ENCODE measurements at places on chromosomes 4 and X.

GRCh38 chr4:164943192-164943591 is 34.3 kb downstream of the TRIM61 start:
- no peak for DNase-seq

- no peak for DNase-seq
Measured at GRCh38 chr4:53711926-53712325, 120.6 kb upstream of the LNX1 start.

- no peak for DNase-seq
Measured at GRCh38 chrX:137747244-137748043, 181.5 kb downstream of the ZIC3 start.

- DNase-seq: no peak
Measured at GRCh38 chr4:130125467-130125866, 1029.5 kb downstream of the C4orf33 start.

GRCh38 chr4:108725457-108725856 is 37.4 kb downstream of the ETNPPL start:
- no peak for DNase-seq

- DNase-seq: no peak
Measured at GRCh38 chrX:65783746-65784145, 116.3 kb downstream of the MSN start.

DNA sequence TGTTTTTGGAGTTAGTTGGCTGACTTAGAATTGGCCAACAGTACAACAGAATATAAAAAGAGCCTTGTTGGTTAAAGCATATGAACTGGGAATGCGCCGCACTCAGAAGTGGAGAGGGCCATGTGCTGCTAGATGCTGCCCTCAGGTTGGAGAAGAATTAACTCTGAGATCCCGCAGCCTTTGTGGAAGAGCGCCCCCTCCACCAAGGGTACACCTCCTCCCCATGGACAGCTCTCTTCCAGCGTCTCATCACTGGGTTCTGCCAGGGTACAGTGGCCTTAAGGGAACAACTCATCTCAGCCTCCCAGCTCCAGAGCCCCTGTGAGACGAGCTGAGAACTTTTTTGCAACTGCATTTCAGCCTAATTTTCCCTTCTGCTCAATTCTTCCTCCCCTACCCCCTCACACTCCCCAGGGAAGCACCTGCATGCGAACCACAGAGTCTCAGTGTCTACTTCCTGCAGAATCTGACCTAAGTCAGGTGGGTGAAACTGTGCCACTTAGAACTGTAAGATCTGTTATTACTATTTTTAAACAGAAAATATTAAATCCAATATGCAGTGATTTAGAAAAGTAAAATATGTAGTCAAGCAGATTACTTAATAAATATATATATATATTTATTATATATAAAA is 380.6 kb downstream of the RAB28 start:
- no peak for DNase-seq

- DNase-seq: peak; percentile 79
Measured at GRCh38 chr4:128811571-128812441, 2.3 kb downstream of the JADE1 start.

DNA sequence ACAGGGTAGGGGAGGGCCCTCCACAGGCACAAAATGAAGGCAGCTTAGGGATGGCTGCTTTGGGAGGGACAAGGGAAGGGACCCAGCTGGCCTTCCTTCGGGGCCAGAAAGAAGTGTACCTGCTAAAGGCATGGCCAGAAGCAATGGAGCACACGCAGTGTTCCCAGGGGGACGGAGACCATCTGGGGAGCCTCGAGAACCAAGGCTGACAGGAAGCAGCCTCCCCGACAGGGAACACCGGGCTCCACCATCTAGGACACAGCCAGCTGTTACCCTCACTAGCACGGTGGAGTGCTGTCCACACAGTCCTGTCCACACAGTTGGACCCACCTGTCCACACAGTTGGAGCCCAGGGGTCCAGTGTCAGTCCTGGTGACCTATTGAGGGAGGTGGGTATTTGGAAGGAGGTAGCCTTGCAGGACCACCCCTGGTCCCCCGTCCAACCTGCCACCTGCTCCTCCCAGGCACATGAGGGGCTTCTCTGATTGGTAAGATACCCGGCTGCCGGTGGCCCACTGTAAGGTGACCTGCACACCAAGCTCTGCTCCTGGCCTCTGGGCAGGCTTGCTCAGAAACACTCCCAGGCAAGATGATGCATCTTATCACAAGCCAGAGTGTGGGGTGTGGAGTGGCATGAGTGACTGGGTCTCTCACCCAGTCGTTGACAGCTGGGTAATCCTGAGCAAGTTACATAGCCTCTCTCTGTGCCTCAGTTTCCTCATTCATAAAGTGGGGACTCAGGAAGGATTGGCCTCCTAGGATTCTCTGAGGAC is 20.5 kb upstream of the AFAP1 start:
- DNase-seq: no peak

DNA sequence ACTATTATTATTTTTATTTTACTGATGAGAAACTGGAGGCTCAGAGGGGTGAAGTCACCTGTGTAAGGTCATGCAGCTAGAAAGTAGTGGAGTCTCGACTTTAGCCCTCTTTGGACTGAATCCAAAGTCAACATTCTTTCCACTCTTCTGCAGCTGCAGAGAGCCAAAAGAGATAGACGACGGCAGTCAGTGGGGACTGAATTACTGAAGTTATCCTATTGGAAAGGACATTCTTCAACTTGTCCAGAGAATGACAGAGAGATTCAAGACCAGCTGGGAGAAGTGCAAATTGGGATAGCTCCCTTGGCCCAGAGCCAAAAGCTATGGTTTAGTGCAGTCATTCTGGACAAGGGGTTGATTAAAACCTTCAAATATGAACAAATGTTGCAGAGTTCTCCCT is 42.5 kb downstream of the VGLL1 start:
- no peak for DNase-seq

GRCh38 chr4:80710748-80711451 is 319.6 kb upstream of the BMP3 start:
- DNase-seq: no peak

GRCh38 chrX:68824565-68825125 is 4.2 kb upstream of the EFNB1 start:
- DNase-seq: no peak

- no peak for DNase-seq
Measured at GRCh38 chrX:11398785-11399184, 105.6 kb downstream of the AMELX start.

DNA sequence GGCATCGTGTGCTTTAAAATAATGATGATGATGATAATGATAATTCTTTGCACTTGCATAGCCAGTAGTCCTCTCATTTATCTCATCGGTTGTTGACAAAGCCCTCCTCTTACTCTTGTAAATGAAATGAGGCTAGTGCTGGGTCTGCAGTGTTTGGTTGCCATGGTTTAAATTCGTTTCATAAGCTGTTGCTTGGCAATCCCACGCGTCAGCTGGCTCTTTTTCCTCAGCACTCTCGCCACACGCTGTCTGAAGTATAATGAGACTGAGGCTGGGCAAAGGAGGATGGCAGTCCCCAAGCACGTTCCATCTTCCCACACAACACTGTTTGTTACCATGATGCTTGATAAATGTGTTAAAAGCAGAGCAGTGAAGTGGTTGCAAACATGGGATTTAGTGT is 15.5 kb downstream of the PAGE4 start:
- no peak for DNase-seq

GRCh38 chr4:4574052-4574451 is 32.2 kb upstream of the STX18 start:
- no peak for DNase-seq

GRCh38 chr4:34363842-34364241 is 1880.5 kb downstream of the ARAP2 start:
- no peak for DNase-seq

DNA sequence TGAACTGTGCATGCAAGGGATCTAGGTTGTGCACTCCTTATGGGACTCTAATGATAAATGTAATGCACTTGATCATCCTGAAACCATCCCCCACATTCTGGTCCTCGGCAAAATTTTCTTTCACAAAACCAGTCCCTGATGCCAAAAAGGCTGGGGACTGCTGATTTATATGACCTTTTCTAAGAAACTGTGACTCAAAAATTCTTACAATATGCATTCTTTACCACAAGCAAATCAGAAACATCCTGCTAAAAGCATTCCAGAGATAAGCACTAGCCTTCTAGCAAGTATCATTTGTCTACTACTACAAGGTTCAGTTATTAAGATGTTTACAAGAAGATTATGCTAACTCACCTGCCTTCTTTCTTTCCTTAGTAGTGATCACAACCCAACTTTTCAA is 166.5 kb upstream of the PCDH7 start:
- DNase-seq: no peak

- DNase-seq: no peak
Measured at GRCh38 chr4:102783006-102783405, 22.2 kb upstream of the MANBA start.

DNA sequence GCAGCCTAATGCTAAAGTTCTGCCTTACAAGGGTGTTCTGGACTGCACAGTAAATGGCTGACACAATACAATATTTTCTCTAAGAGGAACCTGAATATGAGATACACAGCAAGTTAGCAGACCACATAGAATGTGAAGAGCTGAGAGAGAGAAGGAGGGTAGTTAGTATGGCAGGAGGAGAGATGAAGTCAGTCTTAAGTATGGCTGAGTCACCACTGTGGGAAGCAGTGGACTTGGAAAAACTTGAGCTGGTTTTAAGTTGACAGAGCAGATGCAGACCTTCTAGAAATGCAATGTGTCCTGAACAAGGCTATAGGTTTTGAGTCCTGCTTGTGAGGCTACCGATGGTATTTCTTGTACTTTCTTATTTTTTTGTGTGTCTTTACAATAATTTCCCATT is 172.5 kb downstream of the SH2D1A start:
- DNase-seq: no peak

GRCh38 chr4:153217440-153217839 is 13.2 kb downstream of the TRIM2 start:
- DNase-seq: no peak

GRCh38 chr4:159864337-159864736 is 761.5 kb downstream of the RAPGEF2 start:
- no peak for DNase-seq

GRCh38 chr4:25346913-25347312 is 30.1 kb upstream of the ANAPC4 start:
- DNase-seq: no peak

- no peak for DNase-seq
Measured at GRCh38 chrX:146435472-146435871, 374.1 kb upstream of the CXorf51B start.

GRCh38 chr4:109067508-109068235 is 234.8 kb downstream of the COL25A1 start:
- DNase-seq: no peak

DNA sequence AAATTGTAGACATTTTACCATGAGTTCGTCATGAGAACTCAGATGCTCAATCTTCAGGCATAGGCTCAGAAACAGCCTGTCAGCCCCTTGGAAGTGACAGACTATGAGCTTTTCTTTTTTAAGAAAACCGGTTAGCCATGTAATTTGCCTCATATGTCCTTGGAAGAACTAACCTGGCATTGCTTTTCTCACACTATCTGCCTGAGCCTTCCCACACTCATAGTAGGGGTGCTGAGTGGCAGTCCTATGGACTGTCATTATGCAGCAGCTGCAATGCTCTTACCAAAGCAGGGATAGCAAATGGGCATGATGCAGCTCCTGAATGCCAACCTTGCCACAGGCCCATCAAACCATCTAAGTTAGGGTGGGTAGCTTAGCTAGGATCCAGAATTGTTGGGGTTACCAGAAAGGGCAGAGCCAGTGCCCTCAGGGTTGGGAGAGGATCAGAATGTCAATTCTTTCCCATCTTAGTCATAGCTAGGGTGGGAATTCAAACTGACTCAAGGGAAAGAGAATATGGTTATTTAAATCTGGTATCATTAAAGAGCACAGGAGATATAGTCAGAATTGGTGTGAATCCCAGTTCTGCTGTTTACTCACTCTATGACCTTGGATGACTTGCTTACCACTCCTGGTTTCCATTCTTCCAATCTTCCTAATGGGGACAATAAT is 230.6 kb upstream of the CPEB2 start:
- no peak for DNase-seq

GRCh38 chr4:182288534-182288933 is 45.3 kb downstream of the TENM3 start:
- no peak for DNase-seq

DNA sequence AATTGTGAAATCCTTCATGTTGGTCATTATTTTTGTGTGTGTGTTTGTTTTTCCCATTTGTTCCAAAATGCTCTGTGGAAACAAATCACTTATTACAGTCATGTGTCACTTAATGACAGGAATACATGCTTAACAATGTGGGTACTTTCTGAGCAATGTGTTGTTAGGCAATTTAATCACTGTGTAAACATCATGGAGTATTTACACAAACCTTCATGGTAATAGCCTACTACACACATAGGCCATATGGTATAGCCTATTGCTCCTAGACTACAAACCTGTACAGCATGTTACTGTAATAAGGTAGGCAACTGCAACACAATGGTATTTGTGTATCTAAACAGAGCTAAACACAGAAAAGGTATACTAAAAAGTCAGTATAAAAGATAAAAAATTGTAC is 388.9 kb upstream of the PPP1R2C start:
- DNase-seq: no peak

GRCh38 chrX:72254816-72255215 is 16.0 kb upstream of the ERCC6L start:
- DNase-seq: no peak

DNA sequence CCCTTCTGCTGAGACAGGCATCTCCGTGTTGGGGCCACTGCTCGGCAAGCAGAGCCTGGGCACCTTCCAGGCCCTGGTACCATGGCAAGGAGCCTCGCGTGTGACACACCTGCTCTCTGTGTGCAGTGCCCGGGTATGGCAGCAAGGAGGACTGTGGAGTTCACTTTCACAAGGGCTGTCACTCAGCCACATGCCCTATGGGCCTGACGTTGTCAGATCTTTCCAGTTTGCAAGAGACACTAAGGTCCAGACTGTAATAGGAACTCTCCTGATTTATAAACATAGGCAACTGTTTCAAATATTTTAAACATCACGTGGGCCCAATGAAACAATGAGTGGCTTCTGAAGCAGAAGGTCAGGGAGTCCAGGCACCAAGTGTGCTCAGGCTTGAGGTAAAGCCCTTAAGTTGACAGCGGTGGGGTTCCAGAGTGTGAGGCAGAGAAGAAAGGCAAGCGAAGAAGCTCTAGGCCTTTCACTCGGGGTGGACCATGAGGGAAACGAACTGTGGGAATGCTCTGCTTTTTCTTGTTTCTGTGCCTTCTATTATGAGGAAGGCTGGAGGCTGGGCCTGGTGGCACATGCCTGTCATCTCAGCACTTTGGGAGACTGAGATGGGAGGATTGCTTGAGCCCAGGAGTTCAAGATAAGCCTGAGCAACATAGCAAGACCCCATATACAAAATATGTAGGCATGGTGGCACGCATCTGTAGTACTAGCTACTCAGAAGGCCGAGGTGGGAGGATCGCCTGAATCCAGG is 108.6 kb upstream of the TRIM2 start:
- DNase-seq: no peak

Measured in stimulated activated CD4-positive, alpha-beta T cell treated with anti-CD3 and anti-CD28 coated beads, TNF-alpha, amount 100 ng/mL, for 24 hours (primary cell).